Non-pigmented ciliary epithelial cell (primary cell): ENCODE measurements at places on chromosomes 16 and 17.
A peak's percentile ranks its signal among the peaks of the same experiment; 100 is the strongest.

- peak; percentile 9 for DNase-seq
Observed at GRCh38 chr16:51762081-51762996, 611.3 kb upstream of the SALL1 start.

- no peak for DNase-seq
Observed at GRCh38 chr17:82615084-82616020, 32.9 kb downstream of the WDR45B start.

DNA sequence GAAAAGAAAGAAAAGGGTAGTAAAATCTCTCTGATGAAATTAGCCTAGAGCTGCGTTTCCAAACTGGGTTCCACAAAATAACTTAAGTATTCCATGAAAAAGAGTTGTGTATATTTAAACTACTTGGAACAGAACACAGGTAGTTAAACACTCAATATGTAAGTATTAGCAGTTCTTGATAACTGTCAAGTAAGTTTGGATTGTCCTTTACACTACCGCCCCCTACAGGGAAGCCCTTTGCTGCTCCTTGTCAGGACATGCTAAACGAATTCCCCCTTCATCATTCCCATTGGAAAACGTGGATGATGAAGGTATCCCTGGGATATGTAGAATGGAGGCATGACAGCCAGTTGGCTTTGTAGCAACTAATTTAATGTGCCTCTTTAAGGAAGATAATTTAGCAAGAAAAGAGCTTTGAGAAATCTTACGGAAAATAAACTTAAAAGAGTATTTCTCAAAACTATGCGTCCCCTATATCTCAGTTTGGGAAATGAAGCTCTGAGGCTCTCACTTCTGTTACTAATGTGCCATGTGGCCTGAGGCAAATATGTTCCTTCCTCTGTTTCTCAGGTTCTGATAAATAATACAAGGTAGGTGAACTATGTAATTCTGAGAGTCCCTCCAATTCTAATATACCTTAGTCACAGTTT, 18.8 kb downstream of the NCBP3 start:
- no peak for DNase-seq

GRCh38 chr16:69073181-69073702, 32.2 kb upstream of the HAS3 start:
- peak; percentile 44 for DNase-seq

- no peak for DNase-seq
Observed at GRCh38 chr17:36818134-36818825, 119.0 kb upstream of the LHX1 start.

DNA sequence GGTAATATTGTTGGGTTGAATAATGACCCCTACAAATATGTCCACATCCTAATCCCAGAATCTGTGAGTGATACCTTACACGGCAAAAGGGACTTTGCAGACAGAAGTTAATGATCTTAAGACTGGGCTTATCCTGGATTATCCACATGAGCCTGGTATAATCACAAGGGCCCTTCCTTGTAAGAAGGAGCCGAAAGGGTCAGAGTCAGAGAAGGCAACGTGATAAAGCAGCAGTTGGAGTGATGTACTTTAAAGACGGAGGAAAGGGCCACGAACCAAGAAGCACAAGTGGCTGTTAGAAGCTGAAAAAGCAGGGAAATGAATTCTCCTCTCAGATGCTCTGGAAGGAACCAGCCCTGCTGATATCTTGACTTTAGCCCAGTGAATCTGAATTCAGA, 137.8 kb downstream of the UTP18 start:
- no peak for DNase-seq

- DNase-seq = no peak
Observed at GRCh38 chr16:51440131-51440889, 289.2 kb upstream of the SALL1 start.

DNA sequence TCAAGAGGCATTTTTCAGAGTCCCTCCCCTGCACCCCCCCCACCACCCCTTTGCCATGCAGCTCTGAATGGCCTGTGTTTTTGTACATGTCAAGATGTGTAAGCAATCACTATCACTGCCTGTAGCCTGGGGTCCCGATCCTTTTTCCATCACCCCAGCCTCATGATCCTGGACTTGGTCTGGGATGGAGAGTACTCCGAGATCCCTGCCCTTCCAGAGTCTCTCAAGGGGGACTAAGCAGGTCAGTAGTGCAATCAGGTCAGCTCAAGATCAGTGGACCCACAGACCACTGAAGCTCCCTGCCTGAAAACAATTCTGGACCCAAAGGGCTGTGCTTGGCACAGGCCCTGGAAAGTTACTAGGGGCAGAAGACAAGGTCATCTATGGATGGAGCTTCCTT, 7.5 kb upstream of the GJD3 start:
- DNase-seq = no peak

DNA sequence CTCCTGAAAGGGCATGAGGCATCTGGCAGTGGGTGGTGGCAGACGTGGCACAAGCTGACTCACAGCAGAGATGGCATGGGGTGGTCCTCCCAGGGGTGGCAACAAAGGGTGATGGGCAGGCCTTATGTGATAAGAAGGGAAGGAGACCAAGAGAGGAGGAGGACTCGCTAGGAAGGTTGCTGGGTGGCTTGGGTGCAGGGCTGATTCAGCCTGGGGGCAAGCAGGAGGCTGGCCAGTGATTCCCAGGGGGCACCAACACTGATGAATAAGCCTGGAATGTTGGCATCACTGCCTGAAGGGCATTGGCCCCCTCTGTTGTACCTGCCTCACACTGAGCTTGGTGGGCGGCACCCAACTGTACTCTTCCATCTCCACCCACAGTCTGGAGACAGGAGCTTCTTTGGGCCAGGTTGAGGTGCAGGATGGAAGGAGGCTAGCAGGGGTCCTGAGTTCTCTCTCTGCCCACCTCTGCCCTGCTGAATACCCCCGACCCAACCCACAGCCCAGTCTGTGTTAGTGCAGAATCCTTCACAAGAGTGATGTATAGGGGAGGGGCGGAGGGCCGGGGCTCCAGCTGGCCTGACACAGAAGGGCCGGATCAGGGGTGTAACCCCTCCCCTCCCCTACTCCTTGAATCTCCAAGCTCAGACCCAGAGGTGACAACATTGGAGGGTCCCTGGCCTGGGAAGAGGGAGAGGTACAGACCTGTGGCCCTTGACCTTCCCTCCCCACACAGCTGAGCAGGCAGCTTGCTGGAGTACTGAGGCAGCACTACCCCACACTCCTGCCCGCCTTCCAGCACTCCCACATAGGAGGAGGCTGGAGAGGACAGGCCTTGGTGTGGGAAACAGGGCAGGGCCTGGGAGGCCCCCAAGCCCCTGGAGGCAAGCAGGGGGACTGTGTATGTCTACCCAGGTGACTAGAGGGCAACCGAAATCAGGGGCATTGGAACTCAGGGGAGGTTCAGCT, 2.6 kb downstream of the STAC2 start:
- no peak for DNase-seq

DNA sequence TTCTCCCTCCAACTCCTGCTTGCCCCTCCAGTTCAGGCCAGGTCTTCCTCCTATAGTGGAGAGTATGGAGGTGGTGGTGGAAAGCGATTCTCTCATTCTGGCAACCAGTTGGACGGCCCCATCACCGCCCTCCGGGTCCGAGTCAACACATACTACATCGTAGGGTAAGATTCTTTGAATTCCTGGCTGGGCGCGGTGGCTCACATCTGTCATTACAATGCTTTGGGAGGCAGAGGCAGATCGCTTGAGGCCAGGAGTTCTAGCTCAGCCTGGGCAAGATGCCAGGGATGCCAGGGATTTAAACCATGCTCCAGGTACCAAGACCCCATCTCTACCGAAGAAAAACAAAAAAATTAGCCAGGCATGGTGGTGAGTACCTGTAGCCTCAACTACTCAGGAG, 1.4 kb downstream of the ZG16 start:
- DNase-seq = no peak
